Stimulated activated CD8-positive, alpha-beta memory T cell treated with anti-CD3 and anti-CD28 coated beads, Interleukin-15, amount 100 ng/mL, for 24 hours (primary cell): ENCODE measurements at places on chromosomes 16 and 17.

- no peak for DNase-seq
These were observed 23.6 kb upstream of the SMURF2 start for GRCh38 chr17:64685705-64686104.

GRCh38 chr16:49354991-49355390 lies 18.6 kb upstream of the C16orf78 start:
- DNase-seq = no peak

GRCh38 chr17:68326681-68327080 lies 35.4 kb downstream of the ARSG start:
- no peak for DNase-seq

DNA sequence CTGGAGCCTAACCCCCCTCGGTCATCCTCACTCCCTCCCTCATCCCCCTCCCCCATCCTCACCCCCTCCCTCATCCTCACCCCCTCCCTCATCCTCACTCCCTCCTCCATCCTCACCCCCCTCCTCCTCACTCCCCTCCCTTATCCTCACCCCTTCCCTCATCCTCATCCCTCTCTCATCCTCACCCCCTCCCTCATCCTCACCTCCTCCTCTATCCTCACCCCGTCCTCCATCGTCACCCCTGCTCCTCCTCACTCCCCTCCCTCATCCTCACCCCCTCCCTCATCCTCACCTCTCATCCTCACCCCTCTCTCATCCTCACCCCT lies 571 bp downstream of the PRSS33 start:
- DNase-seq = no peak

- DNase-seq = no peak
These were observed 568.8 kb upstream of the C16orf82 start for GRCh38 chr16:26497896-26498295.
